Forelimb muscle (tissue), 1 donor: ENCODE measurements at places on chromosomes 7 and 10.
A peak's percentile ranks its signal among the peaks of the same experiment; 100 is the strongest.

- DNase-seq: no peak
These were observed 142.3 kb upstream of the PCLO start for GRCh38 chr7:83305027-83305426.

- no peak for DNase-seq
These were observed 35.8 kb downstream of the DNAJB6 start for GRCh38 chr7:157372300-157373232.

GRCh38 chr7:4056552-4057288 lies 625.4 kb upstream of the FOXK1 start:
- DNase-seq: no peak

DNA sequence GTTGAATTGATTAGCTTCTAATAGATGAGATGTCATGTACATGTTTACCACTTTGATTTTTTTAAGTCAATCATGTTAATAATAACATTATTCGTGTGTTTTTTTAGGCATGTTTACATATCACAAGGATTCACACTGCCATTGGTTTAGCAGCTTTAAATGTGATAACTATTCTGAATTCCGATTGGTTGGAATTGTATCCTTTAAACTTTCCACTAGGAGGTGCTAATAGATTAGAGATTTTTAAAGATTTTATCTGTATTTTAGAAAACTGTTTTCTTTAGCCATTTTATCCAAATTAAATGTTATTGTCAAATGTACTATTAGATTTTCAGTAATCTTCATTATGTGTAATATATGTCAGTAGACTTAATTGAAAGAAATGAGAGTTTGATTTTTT lies 83.2 kb downstream of the HECTD2 start:
- no peak for DNase-seq

DNA sequence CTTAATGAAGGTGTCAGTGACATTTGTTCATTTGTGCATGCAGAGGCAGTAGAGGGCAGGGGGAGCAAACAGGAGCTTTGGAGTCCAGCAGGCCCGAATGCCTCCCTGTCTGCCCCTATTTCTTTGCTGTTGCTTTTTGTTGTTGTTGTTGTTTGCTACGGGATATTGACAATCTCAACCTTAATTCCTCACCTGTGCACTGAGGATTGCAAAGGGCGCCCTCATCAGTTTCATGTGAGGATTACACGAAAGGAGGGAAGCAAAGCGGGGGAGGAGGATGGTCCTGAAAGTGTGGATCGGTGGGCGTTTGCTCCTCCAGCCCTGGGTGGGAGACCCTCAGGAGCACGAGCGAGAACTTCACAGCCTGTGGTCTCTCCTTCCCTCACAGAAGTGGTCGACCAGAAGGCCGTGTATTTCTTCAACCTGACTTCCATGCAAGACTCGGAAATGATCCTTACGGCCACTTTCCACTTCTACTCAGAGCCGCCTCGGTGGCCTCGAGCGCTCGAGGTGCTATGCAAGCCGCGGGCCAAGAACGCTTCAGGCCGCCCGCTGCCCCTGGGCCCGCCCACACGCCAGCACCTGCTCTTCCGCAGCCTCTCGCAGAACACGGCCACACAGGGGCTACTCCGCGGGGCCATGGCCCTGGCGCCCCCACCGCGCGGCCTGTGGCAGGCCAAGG lies 9.6 kb downstream of the GDF10 start:
- no peak for DNase-seq

- no peak for DNase-seq
These were observed 37.1 kb downstream of the CCDC71L start for GRCh38 chr7:106623853-106624252.

- peak; percentile 62 for DNase-seq
These were observed 58.4 kb downstream of the JCAD start for GRCh38 chr10:30000802-30001571.

DNA sequence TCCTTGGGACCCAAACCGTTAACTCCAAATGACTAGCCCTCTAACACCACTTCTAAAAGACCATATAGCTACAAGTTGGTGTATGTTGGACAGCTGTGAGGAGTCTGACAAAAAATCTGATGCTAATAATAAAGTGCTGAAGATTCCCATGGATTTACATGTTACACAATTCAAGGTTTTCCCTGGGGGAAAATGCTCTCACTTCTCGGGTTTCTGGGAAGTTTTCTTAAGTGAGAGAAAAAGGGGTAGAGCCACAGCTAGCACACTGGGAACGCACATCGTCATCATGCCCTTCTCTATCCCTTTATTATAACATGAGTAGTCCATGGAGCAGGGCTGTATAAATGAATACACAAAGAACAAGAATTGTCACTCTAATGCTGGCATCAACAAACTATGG lies 162.1 kb downstream of the CHCHD3 start:
- DNase-seq: no peak

- no peak for DNase-seq
These were observed 477.7 kb upstream of the TPK1 start for GRCh38 chr7:145313551-145313950.
